AG08395 (cell line): ENCODE measurements at places on chromosomes 1 and 21.

DNA sequence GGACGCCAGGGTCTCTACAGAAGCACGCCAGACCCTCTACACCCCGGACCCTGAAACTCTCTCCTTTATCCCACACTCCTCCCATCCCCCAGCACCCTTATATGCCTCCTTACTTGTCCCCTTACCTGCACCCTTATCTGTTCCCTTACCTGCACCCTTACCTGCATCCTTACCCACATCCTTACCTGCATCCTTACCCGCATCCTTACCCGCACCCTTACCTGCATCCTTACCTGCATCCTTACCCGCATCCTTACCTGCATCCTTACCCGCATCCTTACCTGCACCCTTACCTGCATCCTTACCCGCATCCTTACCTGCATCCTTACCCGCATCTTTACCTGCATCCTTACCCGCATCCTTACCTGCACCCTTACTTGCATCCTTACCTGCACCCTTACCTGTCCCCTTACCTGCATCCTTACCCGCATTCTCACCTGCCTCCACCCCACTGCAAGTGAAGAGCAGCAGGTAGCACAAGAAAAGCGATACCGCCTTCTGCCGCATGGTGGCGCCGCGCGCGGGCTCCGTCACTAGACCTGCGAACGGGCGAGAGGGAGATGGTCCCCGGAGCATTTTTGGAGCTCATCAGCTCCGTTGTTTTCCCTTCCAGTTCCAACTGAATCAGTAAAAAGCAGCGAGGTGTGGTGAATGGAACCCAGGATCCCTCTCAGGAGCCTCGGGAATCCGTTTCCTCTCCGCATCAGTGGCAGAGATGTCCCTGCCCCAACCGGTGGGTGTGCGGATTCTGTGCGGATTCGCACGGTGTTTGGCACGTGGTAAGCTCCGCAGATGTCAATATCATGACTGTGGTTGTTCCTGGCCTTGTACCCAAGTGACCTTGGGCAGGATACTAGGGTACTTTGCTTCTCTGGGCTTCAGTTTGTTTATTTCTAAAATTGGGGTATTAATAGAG lies 2.9 kb downstream of the IFI6 start:
- peak; percentile 64 for DNase-seq

DNA sequence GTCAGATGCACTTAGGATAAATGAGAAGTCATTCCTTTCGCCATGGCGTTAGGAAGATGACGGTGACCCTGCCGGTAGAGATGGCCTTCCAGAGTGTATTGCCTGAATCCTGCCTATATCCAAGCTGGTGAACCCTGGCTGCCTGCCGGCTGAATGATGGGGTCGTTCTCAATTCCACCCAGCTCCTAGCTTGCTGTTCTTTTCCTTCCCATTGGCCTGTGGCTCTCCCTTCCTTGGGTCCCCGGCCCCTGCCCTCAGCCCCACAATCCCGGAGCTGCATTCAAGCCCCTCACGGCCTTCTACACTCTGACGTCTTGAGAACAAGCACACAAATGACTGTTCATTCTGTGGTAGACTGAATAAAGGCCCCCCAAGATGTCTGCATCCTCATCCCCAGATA lies 28.2 kb upstream of the ZBTB21 start:
- DNase-seq, result no peak

GRCh38 chr1:156493154-156493631 lies 7.4 kb downstream of the MEF2D start:
- DNase-seq, result no peak

GRCh38 chr1:233005703-233006102 lies 55.3 kb downstream of the NTPCR start:
- peak; percentile 46 for DNase-seq

DNA sequence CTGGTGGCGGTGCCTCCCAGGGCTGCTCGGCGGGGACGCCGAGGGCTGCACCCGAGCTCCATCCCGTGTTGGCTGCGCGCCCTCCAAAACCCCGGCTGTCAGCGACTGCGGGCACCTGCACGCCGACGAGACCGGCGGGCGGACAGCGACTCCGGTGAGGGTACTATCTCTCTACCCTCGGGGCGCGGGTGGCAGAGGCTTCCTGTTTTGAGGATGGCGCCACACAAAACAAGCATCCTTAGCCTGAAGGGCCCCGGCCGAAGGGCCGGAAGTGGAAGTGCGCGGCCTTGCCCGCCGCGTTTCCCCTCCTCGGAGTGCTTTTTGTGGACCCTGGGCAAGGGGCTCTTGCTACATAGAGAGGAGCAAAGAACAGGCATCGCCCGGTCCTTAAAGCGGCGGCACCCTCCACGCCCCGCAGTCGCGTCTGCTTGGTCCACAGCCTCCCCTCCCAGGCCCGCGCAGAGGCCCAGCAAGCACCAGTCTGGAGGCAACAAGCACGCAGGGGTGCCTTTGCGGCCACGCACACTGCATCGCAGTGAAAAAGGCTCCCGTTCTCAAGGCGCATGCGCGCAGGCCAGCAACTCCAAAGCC lies 561 bp upstream of the COQ8A start:
- DNase-seq, result peak; percentile 41

- no peak for DNase-seq
These were observed 64.6 kb downstream of the KCNAB2 start for GRCh38 chr1:6110326-6110725.

DNA sequence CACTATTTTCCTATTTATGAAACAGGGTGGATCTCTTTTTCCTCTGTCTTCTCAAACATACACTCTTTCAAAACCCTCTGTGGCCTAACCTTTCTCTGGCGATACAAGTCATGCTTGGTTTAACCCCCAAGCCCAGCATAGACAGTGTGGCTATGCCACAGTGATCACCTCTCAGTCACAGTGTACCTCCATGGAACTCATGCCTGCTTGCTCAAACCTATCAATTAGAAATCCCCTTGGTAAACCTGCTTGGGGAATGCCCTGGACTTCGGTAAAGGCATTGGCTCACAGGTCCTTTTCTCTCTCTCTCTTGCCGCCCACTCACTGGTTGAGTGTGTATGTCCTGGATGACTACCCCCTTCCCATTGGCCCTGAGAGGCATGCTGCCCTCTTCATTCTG lies 147.5 kb downstream of the CYYR1 start:
- DNase-seq, result no peak
